ENCODE measurements at places on chromosomes 5 and 9. TPM values are rescaled to one million over a fixed set of nuclear protein-coding genes. Genes with fewer than 3 reads are reported as not detected.

Gene LCN15
- total RNA-seq = not detected

DNA sequence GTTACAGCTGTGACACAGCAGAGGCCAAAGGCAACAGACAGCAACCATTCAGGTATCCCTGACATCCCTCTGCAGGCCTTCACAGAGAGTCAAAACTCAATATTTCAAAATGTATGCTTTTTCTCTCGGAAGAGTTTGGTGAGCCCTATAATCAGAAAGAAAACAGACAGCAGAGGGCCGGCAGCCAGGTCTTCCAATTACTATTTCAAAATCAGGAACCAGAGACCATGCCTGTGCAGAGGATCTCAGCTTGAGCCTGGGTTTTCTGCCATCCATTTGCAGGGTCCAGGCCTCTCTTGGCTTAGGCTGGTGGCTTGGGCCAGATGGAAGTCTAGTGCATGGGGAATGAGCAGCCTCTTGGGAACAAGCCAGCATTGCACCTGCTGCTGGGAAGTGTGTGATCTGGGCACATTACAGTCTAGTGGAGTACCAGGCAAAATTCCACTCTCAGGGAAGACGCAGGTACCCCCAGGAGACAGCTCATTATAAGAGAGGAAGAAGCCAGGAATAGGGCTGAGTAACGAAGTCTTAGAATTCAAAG is 231.3 kb downstream of the ENC1 start:
- no peaks in the 10 kb centered on the region for H3K27me3 ChIP-seq
- no peak overlapping the region for H3K4me3 ChIP-seq
- no peak for DNase-seq
- H3K4me1 ChIP-seq = peaks cover 40% of the 10 kb centered on the region
- peak overlapping the region; percentile 66 for H3K27ac ChIP-seq

GRCh38 chr9:127693697-127694096 is 13.1 kb upstream of the CFAP157 start:
- DNase-seq = no peak
- H3K36me3 ChIP-seq = no peaks in the 10 kb centered on the region
- H3K4me3 ChIP-seq = no peak overlapping the region
- H3K27ac ChIP-seq = no peak overlapping the region
- H3K4me1 ChIP-seq = no peaks in the 10 kb centered on the region

GRCh38 chr5:80223561-80223960 is 32.3 kb downstream of the SERINC5 start:
- no peak overlapping the region for H3K4me3 ChIP-seq
- no peaks in the 10 kb centered on the region for H3K36me3 ChIP-seq
- no peak for DNase-seq
- peaks cover 23% of the 10 kb centered on the region for H3K4me1 ChIP-seq
- H3K27me3 ChIP-seq = no peaks in the 10 kb centered on the region
